Activated T-cell treated with anti-CD3 and anti-CD28 coated beads for 1 hour (primary cell): ENCODE measurements at places on chromosomes 5 and 9.

GRCh38 chr5:32193591-32193990 lies 19.5 kb upstream of the GOLPH3 start:
- no peak for DNase-seq

DNA sequence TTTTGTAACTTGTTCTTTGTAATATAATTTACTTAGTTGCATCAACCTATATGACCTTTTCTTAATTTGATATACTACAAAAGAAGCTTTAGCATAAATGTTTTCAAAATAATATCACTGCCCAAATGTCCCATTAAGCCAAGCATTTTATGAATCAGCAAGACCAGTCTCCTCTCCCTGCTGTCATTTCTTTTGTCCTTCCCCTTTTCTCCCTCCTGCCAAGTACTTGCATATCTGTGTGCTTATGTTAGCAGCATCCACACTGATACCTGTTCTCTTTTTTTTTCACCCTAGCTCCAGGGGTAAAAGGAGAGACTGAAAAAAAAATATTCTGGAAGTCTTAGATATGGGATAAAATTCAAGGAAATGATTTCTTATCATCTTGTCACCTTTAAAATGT lies 69.7 kb downstream of the ZSWIM6 start:
- DNase-seq, result no peak

GRCh38 chr5:125634216-125634835 lies 788.9 kb upstream of the GRAMD2B start:
- DNase-seq, result no peak

DNA sequence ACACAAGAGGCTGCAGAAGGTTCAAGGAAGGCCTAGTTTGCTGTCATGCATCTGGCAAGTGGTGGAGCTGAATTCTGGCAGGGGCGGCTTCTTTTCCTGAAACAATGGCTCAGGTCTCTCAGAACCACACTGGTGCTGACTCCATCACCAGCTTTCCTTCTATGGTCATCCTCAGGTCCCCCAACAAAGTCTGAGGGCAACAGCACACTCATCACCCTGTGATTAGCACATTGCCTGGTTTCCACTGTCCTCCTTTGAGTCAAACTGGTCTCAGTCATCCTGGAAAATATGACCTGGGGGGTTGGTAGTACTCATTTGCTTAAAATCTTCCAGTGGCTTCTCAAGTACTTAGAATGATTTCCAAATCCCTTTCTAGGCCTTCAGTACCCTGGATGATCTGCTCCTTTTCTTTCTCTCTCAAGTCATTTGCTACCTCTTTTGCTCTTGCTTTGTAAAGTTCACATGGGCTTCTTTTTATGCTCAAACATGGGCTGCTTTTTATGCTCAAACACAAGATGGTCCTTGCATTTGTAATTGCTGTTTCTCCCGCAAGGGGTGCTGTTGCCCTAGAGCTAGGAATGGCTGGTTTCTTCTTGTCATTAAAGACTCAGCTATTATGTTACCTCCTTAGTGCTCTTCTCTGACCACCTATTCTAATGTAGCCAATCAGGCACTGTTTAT lies 144.9 kb downstream of the ALDH1A1 start:
- no peak for DNase-seq

DNA sequence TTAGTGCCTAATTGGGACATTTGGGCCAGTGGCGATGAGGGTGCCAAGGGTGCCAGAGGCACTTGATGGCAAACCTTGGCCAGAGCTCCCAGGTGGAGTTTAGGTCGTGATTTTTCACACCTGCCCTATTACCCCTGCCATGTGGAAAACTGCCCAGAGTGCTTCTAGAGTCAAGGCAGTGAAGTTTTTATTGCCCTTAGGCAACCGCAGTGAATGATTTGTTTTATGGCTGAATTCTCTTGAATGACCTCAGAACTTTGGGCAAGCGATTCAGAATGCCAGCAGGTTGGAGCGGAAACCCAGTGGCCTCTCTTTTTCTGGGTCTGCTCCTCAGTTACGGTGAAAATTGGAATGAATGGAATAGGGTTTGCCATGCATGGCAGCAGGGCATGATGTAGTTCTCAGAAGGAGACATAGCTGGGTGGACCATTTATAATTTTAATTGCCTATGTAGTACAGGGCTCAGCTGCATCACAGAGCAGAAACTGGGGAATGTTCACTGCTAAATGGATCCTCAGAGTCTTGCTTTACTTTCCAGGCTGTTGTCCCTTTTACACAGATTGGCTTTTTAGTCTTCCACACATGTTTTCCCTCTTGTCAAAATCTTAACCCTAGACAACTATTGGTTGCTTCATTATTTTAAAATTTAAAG lies 820.0 kb upstream of the SEMA6A start:
- no peak for DNase-seq

- no peak for DNase-seq
These were observed 81.9 kb downstream of the TNC start for GRCh38 chr9:115035841-115036612.
